MM.1S (cell line): ENCODE measurements at places on chromosomes 5 and 9.

GRCh38 chr5:178586396-178586795 is 3.8 kb downstream of the COL23A1 start:
- DNase-seq = no peak

- no peak for DNase-seq
These were observed 134.2 kb upstream of the RASGRF2 start for GRCh38 chr5:80825786-80826460.

DNA sequence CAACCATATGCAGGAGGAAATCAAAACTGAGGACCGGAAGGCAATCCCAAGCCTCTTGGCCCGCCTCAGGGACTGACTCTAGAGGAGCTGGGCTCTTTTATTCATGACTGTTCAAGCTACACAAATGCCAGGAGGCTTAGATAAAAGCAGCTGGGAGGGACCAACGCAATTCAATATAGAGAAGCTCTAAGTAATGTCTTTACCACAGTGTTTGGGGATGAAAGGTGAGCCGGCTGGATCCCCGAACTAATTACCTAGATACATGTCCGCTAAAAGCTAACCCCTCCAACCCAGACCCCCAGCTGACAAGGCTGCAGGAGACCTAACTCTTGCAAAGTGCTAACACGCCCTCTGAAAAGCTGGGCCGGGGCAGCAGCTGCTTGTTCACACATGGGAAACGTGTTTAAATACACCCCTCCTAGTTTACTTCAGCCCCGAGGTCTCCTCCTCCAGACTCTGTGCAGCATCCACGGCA is 67.5 kb downstream of the TLE1 start:
- DNase-seq = no peak

GRCh38 chr5:54756796-54757402 is 228.5 kb downstream of the ESM1 start:
- no peak for DNase-seq

GRCh38 chr9:70571258-70571657 is 156.8 kb upstream of the KLF9 start:
- no peak for DNase-seq

- DNase-seq = no peak
These were observed 192.7 kb downstream of the LRRC70 start for GRCh38 chr5:62771341-62771740.

GRCh38 chr5:77424921-77425320 is 67.2 kb downstream of the WDR41 start:
- DNase-seq = no peak
